ENCODE measurements at places on chromosomes 2 and 18.

- DNase-seq, result no peak
Observed at GRCh38 chr2:128324008-128324896, 5.6 kb upstream of the HS6ST1 start.

GRCh38 chr2:105926960-105927678 lies 182.4 kb downstream of the NCK2 start:
- no peak for DNase-seq

DNA sequence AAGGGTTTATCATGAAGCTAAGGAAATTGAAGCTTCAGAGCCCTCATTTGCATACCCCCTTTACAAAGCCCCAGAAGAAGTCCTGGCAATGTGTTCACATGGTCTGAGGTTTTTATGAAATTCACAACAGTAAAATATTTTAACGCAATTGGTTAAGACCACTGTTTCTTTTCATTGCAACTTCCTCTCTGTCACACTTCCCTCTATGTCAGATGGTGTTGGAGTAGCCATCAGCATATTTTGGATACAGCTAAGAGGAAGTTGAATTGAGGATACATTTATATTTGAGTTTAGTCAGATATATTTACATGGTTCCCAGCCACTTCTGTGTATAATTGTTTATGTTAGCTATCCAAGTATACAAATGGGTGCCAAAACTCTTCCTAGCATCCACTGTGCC lies 170.0 kb downstream of the TXNL1 start:
- no peak for DNase-seq

- no peak for DNase-seq
Observed at GRCh38 chr18:62587689-62588088, 64.9 kb downstream of the ZCCHC2 start.

GRCh38 chr2:195445639-195446038 lies 211.4 kb upstream of the SLC39A10 start:
- DNase-seq, result no peak

DNA sequence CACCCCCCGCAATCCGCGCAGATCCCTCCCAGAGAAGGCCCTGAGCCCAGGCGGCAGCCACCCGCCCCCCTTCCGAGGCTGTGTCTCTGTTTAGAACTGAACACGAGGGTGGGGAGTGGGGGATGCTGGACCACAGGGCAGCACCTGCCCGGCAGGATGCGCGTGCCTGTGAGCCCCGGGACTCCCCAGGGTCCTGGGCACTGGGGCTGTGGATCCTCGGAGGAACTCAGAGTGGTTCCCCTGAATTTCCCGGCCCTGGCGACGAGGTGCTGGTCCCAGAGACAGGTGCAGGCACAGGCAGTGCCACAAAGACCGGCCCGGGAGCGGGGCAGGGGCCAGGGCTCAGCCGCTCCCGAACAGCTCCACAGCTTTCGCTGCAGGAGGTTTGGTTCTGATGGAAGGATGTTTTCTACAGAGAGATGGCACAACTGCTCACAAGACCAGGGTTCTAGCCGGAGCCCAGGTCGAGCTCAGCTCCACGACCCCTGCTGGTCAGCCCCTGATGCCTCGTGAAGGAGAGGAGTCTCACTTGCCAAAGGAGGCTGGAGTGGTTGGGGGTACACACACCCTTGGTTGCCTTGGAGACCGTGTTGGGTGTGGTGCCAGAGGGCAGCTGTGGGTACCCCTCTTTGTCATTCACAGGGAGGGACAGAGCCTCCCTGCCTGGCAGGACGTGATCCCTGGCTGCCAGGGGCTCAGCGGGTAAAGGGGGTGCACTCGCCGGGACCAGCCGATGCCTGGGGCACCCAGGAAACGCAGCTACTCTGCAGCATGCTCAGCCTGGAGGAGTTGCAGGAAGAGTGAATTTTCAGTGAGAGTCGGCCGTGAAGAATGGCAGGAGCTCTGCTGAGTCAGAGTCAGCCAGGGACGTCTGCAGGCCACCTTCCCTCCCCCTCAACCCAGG lies 4.4 kb upstream of the NEU4 start:
- DNase-seq, result no peak

DNA sequence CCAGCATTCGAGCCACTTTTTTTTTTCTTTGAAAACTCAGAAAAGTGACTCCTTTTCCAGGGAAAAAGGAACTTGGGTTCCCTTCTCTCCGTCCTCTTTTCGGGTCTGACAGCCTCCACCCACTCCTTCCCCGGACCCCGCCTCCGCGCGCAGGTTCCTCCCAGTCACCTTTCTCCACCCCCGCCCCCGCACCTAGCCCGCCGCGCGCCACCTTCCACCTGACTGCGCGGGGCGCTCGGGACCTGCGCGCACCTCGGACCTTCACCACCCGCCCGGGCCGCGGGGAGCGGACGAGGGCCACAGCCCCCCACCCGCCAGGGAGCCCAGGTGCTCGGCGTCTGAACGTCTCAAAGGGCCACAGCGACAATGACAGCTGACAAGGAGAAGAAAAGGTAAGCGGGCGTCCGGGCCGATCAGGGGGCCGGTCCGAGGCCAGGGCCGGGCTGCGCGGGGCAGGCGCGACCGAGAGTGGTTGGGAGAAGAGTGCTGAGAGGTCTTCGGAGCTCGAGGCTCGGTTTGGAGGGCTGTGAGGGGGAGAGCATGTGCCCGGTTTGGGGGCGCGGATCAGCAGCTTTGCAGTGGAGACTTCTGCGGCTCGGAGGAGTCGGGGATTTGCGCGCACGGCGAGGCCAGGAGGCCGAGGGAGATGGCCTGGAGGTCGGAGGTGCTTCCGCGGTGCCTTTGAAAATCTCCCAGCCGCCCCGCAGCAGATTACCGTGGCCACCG lies 502 bp downstream of the EPAS1 start:
- DNase-seq, result no peak
